Activated T-cell treated with anti-CD3 and anti-CD28 coated beads, Interleukin-2, amount 50 U/mL, for 72 hours (primary cell): ENCODE measurements at places on chromosomes 6 and 20. TPM values are rescaled to one million over a fixed set of nuclear protein-coding genes. Genes with fewer than 3 reads are reported as not detected.
A peak's percentile ranks its signal among the peaks of the same experiment; 100 is the strongest.

The CAP2 gene
- not detected for total RNA-seq

The RFX6 gene
- total RNA-seq, result not detected

GRCh38 chr6:166441325-166442078 is 58.8 kb upstream of the MPC1 start:
- no peak overlapping the region for H3K27ac ChIP-seq
- H3K4me3 ChIP-seq, result no peak overlapping the region
- peaks cover 8% of the 10 kb centered on the region for H3K27me3 ChIP-seq
- H3K4me1 ChIP-seq, result peaks cover 7% of the 10 kb centered on the region

- H3K27me3 ChIP-seq, result peaks cover 20% of the 10 kb centered on the region
- H3K27ac ChIP-seq, result no peak overlapping the region
- no peaks in the 10 kb centered on the region for H3K4me1 ChIP-seq
- H3K36me3 ChIP-seq, result no peaks in the 10 kb centered on the region
- H3K4me3 ChIP-seq, result no peak overlapping the region
- DNase-seq, result no peak
Measured at GRCh38 chr6:1181939-1182605, 129.8 kb upstream of the FOXQ1 start.

- H3K36me3 ChIP-seq, result no peaks in the 10 kb centered on the region
- no peaks in the 10 kb centered on the region for H3K27me3 ChIP-seq
- H3K27ac ChIP-seq, result no peak overlapping the region
- H3K4me1 ChIP-seq, result no peaks in the 10 kb centered on the region
- no peak for DNase-seq
- no peak overlapping the region for H3K4me3 ChIP-seq
Measured at GRCh38 chr20:19141998-19142397, 70.4 kb upstream of the SLC24A3 start.

GRCh38 chr6:12022953-12023388 is 10.9 kb downstream of the HIVEP1 start:
- H3K27ac ChIP-seq, result peak overlapping the region; percentile 30
- peaks cover 68% of the 10 kb centered on the region for H3K4me1 ChIP-seq

- DNase-seq, result no peak
- H3K27me3 ChIP-seq, result no peaks in the 10 kb centered on the region
- H3K4me3 ChIP-seq, result no peak overlapping the region
- H3K27ac ChIP-seq, result no peak overlapping the region
Measured at GRCh38 chr6:38233161-38233791, 406.5 kb downstream of the BTBD9 start.

GRCh38 chr6:139028658-139029469 is at the start of gene ABRACL:
Gene ABRACL, plus strand, starts transcription at chr6:139028745. Its CDS starts 5,416 bp downstream, at chr6:139034161.
- DNase-seq, result peak; percentile 81
- peak within 1 kb of the TSS; percentile 84 for H3K4me3 ChIP-seq
- peaks cover 13% of the 10 kb centered on the region for H3K36me3 ChIP-seq
- peak within 1 kb of the TSS; percentile 90 for H3K27ac ChIP-seq
- peaks cover 30% of the 10 kb centered on the region for H3K4me1 ChIP-seq
- H3K27me3 ChIP-seq, result no peaks in the 10 kb centered on the region

DNA sequence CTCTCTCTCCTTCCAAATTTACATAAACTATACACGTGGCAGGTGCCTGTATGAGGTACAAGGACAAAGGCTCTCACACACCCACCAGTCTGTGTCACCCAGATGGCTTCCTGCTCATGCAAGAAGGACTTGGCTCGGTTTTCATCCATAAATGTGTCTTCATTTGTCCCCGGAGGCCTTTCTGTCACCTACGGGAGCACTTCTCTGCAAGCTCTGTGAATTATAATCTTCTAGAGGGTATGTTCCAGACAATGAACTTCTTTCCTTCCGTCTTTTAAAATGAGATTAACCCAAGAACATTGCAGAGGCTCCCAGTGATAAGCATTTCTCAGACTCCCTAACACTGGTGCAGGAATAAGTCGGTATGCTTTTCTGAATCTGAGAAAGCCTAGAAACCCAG is 123.6 kb downstream of the PTPRT start:
- no peaks in the 10 kb centered on the region for H3K36me3 ChIP-seq
- no peaks in the 10 kb centered on the region for H3K27me3 ChIP-seq
- DNase-seq, result no peak
- no peaks in the 10 kb centered on the region for H3K4me1 ChIP-seq

GRCh38 chr20:33257237-33257636 is 21.4 kb downstream of the BPIFA1 start:
- H3K27me3 ChIP-seq, result peaks cover 9% of the 10 kb centered on the region
- H3K4me3 ChIP-seq, result no peak overlapping the region
- H3K36me3 ChIP-seq, result no peaks in the 10 kb centered on the region
- DNase-seq, result no peak
- peaks cover 5% of the 10 kb centered on the region for H3K4me1 ChIP-seq

GRCh38 chr20:58239216-58239615 is 10.8 kb upstream of the ANKRD60 start:
- no peak for DNase-seq
- H3K27me3 ChIP-seq, result no peaks in the 10 kb centered on the region
- H3K4me1 ChIP-seq, result peaks cover 43% of the 10 kb centered on the region
- H3K4me3 ChIP-seq, result no peak overlapping the region
- no peak overlapping the region for H3K27ac ChIP-seq

- peaks cover 4% of the 10 kb centered on the region for H3K36me3 ChIP-seq
- peaks cover 85% of the 10 kb centered on the region for H3K4me1 ChIP-seq
- H3K27ac ChIP-seq, result peak overlapping the region; percentile 98
- peak; percentile 15 for DNase-seq
- H3K4me3 ChIP-seq, result peak overlapping the region; percentile 89
Measured at GRCh38 chr6:139290787-139291311, 949 bp downstream of the TXLNB start.

GRCh38 chr6:166839569-166839968 is 116.8 kb downstream of the RNASET2 start:
- no peak overlapping the region for H3K4me3 ChIP-seq
- no peak for DNase-seq
- no peak overlapping the region for H3K27ac ChIP-seq
- H3K36me3 ChIP-seq, result peaks cover 3% of the 10 kb centered on the region
- H3K4me1 ChIP-seq, result no peaks in the 10 kb centered on the region
- H3K27me3 ChIP-seq, result peaks cover 12% of the 10 kb centered on the region

The PAK5 gene
- total RNA-seq, result not detected
